Sigmoid colon (tissue), 7 donors: ENCODE measurements at places on chromosomes 1 and 21.

DNA sequence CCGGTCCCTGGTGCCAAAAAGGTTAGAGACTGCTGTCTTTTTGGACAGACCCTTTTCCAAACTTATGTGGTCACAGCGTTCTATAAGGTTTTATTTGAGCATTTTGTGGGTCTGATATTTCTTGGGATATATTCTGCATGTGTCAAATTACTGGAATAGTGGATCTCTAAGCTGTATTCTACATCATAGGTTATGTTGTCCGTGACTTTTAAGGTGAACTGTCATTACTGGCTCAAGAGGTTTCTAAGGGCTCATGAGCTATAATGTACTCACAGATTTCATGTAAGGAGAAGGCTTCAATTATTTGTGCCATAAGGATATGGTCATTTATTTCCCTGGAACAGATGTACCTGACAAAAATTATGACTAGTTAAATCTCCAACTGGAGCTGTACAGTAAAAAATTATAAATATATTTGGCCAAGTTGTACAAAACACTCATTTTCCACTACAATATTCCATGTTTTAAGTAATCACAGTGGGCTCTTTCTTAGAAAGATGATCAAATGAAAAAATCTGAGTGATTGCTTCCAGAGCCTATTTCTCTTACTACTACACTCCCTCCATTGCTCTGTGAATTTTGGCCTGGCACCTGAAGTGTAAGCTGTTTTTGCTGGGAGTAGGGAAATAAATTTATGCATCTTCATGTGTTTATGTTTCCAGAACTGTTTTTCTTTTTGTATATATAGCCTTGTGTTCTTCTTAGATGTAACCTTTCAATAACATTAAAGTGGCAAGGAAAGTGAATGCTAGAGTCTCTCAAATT, 538.1 kb upstream of the ZRANB2 start:
- H3K27ac ChIP-seq: no peak overlapping the region
- no peaks in the 10 kb centered on the region for H3K27me3 ChIP-seq
- DNase-seq: no peak
- no peak overlapping the region for H3K4me3 ChIP-seq
- no peaks in the 10 kb centered on the region for H3K4me1 ChIP-seq

- peak overlapping the region; percentile 98 for H3K27ac ChIP-seq
- no peaks in the 10 kb centered on the region for H3K36me3 ChIP-seq
These were observed 70.7 kb downstream of the CAPZB start for GRCh38 chr1:19414515-19415121.

- DNase-seq: no peak
- no peak overlapping the region for H3K4me3 ChIP-seq
- no peaks in the 10 kb centered on the region for H3K27me3 ChIP-seq
- peak overlapping the region; percentile 15 for H3K27ac ChIP-seq
- no peaks in the 10 kb centered on the region for H3K36me3 ChIP-seq
- peaks cover 13% of the 10 kb centered on the region for H3K4me1 ChIP-seq
These were observed 337.8 kb downstream of the HLX start for GRCh38 chr1:221217029-221217428.

GRCh38 chr1:50993645-50994044, 23.6 kb downstream of the CDKN2C start:
- H3K4me1 ChIP-seq: no peaks in the 10 kb centered on the region
- no peaks in the 10 kb centered on the region for H3K27me3 ChIP-seq
- H3K4me3 ChIP-seq: no peak overlapping the region
- no peaks in the 10 kb centered on the region for H3K36me3 ChIP-seq
- no peak for DNase-seq
- no peak overlapping the region for H3K27ac ChIP-seq

DNA sequence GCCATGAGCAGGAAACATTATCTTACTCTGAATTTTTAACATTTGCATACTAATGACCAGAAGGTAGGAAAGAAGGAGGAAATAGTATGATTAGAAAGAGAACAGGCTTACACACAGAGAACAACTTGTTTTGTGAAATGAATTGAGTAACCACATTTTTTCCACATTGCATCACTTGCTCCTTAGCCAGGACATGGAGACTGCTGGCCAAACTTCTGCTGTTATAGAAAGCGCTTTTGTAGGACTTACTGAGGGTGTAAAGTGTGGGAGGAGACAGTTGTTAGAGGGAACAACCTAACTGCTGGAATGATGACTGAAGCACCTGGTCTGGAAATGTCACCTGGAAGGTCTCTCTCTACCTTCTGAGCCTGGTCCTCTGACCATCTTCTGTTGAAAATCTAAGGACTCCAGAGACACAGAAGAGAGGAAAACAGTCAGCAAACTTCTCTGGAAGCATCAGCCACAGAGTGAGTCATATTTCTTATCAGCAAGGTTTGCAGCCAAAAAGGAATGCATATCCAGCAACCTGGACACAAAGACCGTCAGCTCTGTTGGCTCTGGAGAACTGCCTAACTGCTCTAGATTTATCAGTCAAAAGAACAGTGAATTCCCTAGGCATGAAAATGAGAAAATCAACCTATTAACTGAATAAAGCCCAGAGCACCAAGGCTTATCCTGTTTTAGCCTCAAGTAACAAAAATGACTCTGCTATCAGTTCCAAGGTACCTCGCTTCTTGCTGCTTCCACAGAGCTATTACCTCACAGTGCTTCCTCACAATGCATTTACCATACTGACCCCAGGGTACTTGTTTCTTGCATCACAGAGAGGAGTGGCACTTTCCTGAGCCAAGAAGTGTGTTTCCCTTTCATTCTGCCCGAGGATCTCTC, 88.0 kb upstream of the SLFNL1 start:
- no peak overlapping the region for H3K4me3 ChIP-seq
- H3K4me1 ChIP-seq: peaks cover 31% of the 10 kb centered on the region
- DNase-seq: peak; percentile 85
- no peaks in the 10 kb centered on the region for H3K27me3 ChIP-seq
- peak overlapping the region; percentile 89 for H3K27ac ChIP-seq

DNA sequence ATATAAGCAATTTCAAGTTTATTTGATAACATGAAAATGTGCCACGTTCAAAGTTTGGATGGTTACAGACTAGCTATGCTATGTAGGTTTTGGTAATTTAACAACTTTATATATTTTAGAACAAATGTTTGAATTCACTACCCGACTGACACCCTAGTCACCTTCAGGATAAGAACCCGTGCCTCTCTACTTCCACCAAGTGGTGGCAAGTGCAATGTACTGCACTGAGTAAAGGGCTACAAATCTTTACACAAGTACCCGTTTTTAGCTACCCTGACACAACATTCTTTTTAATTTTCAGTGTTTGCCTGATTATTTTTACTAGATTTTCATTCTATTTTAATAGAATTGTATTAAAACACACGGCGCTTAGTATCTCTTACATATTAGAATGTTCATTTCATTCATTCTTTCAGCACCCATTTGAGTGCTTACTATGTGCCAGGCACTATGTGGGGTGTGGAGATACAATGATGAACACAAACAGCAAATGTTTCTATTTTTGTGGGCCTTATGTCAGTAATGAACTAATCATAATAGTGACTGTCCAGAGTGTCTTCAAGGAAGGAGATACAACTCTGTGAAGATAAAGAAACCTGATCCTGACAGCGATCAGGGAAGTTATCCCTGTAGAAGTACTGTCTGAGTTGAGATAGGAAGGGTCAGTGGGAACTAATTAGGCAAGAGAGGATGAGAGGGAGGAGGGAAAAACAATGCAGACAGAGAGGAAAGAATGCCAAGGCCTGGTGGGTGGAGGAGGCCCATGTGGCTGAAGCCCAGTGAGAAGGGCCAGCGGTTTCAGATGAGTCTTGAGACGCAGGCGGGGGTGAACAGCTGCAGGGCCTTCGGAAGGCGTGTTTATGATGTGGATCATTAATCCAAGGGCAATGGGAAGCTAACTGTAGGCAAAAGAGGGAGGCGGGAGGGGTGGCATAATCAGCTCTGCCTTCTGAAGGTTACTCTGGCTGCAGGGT, 3.8 kb downstream of the LCA5L start:
- no peak overlapping the region for H3K4me3 ChIP-seq
- H3K4me1 ChIP-seq: no peaks in the 10 kb centered on the region
- no peaks in the 10 kb centered on the region for H3K36me3 ChIP-seq
- H3K27ac ChIP-seq: no peak overlapping the region
- no peak for DNase-seq
